ENCODE measurements at places on chromosomes 16 and 17.
A peak's percentile ranks its signal among the peaks of the same experiment; 100 is the strongest.

DNA sequence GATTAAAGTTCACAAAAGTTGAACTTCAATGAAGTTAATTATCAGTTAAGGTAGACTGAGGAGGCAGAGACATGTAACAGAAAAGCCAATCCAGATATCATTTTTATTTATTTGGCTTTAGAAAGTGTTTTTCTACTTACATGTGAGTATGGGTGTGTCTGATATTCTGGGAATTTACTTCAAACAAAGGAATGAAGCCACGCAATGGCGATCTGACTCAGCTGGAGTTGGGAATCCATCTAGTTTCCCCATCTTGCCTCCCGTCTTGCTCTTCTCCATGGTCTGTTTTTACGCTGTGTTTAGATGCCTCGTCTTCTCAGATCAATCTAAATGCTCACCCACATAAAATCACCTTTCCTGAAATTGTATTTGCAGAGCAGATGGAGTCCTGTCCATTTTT, 1.7 kb upstream of the KCNJ16 start:
- DNase-seq, result no peak

DNA sequence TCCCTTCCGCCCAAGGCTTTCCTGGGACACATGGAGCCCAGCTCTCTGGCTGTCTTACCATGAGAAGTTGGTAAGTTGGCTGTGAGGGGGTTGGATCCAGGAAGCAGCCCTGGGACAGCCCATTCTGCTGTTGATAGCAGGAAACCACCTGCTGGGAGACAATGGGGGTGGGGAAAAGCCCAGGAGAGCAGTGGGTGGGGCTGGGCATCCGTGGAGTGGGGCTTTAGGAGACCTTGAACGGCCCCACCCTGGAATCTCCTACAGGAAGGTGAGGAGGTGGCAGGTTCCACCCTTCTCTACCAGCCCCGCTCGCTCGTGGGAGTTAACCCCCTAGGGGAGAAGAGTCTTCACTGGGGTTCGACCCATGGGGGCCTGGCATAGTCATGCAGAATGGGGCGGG, 5.8 kb downstream of the TMEM92 start:
- no peak for DNase-seq

DNA sequence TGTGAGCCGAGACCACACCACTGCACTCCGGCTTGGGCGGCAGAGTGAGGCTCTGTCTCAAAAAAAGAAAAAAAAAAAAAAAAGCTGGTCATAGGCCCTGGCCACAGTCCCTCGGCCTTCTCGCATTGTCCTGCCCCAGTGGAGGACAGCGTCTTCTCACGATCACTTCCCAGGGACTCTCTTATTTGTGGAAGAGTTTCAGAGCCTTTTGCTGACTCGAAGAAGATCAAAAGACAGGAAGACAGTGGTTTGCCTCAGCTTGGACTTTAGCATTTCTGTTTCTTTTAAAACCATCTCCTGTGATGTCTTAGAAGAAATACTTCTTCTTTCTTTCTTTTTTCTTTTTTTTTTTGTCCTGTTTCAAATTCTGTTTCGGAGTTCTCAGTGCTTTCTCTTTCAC, 210.0 kb downstream of the FTO start:
- DNase-seq, result no peak

DNA sequence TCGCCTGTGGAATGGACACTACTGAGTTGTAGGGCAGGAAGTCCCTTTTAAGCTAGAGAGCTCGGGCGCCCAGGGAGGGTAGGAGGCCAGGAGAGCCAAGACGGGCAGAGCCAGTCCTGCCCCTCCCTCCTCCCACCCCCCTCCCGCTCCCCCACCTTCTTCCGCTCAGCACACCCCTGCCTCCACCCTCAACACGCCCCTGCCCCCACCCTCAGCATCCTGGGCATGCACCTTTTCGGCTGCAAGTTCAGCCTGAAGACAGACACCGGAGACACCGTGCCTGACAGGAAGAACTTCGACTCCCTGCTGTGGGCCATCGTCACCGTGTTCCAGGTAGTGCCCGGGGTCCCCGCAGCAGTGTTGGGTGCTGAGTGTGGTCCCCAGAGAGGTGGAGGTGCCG, 18.3 kb downstream of the TPSG1 start:
- no peak for DNase-seq

DNA sequence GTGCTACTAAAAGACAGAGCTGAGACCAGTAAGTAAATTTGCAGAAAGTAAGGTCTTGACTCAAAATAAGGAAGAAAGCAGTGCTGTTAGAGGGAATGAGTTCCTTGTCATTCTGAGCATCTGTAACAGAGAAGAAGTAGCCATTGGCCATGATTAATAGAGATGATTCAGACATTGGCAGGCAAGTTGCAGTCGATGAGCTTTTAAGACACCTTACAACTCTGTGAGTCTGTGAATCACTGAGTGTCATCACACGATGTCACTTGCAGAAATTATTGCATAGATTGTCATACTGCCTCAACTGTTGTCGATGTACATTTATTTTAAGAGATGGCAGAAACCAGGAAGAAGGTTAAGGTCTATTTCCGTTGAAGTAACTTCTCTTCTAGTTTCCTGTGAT, 201.1 kb upstream of the CDH13 start:
- no peak for DNase-seq

DNA sequence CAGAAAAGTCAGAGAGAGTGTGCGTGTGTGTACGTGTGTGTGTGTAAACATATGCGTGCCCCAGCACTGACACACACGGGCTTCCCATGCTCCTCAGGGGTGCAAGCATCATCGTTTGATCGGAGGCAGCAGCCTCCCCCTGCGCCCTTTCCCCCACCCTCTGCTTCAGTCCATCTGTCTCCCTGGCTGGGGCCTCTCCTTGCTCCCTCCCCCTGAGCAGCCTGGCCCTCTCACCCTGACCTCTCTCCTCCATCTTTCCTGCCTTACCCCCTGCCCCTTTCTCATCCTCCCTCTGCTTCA, 4.4 kb downstream of the STX1B start:
- DNase-seq, result no peak

GRCh38 chr17:48262982-48263730, 155.6 kb downstream of the SNX11 start:
- DNase-seq, result peak; percentile 34

DNA sequence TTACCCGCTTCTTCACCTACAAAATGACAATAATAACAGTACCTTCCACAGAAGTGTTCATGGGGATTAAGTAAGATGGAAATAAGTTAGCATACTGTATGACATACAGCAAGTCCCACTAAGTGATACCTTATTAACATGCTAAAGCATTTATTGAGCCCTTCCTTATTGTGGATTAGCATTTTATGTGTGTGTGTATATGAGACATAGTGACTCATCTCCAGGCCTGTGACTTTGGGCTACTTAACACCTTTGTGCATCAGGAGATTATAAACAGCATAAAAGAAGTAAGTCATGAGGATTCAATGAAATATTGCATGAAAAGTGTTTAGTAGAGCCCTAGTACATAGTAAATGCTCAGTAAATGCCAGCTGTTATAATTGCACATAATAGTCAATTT, 52.9 kb downstream of the CA10 start:
- DNase-seq, result no peak

DNA sequence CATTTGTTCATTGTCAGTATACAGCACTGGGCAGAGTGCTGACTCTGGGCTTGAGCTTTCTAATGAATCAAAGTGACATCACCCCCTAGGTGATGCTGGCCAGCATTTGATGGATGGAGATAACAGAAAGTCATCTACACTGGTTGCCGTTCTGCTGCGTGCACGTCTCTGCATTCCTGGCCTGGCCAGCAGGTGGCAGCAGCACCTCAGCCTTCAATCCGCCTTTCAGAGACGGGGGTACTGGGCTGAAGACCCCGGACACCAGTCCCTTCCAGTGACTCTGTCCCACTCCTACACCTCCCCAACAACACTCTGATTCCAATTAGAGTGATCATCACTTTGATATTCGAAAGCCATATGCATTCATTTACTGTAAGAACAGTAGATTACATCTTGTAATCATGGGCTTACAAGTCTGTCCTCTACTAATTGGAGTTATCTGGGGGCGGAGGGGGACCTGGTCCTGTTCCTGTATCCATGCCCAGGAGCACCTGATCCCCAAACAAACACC, 6.0 kb downstream of the CPSF4L start:
- DNase-seq, result peak; percentile 55

DNA sequence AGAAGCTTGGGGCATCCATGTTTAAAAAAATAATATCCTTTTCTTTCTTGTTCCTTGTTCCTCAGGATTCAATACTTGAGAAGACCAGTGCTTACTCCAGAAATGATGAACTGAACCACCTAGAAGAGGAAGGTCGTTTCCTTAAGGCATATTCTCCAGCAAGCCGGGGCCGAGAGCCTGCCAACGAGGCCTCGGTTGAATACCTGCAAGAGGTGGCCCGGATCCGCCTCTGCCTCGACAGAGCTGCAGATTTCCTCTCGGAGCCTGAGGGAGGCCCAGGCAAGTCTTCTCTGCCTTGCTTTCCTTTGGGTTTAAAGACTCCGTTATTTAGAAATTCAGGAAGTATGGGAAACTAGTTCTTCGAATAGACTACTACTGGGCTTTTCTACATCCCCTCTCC, 42.5 kb upstream of the ENDOV start:
- no peak for DNase-seq

DNA sequence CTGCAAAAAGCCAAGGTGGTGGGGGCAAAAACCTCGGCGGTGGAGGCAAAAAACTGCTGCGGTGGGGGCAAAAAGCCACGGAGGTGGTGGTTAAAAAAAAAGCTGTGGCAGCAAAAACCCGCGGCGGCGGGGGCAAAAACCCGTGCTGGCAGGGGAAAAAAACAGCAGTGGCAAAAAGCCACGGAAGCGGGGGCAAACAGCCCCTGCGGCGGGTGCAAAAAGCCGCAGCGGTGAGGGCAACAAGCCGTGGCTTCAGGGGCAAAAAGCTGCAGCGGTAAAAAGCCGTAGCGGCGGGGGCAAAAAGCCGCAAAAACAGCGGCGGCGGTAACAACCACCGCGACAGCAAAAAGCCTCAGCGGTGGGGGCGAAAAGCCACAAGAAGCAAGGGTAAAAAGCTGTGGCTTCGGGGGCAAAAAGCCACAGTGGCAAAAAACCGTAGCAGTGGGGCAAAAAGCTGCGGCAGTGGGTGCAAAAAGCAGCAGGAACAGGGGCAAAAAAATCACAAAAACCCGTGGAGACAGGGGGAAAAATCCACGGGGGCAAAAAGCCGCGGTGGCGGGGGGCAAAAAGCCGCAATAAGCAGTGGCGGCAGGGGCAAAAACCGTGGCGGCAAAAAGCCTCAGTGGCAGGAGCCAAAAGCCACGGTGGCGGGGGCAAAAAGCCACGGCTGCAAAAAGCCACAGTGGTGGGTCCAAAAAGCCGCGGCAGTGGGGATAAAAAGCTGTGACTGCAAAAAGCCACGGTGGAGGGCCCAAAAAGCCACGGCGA, 193.7 kb downstream of the SHCBP1 start:
- no peak for DNase-seq

- no peak for DNase-seq
Measured at GRCh38 chr16:1176280-1176897, 23.5 kb downstream of the CACNA1H start.

GRCh38 chr16:31016018-31016417, 5.6 kb upstream of the STX1B start:
- DNase-seq, result no peak

GRCh38 chr17:17575360-17576251, 15.9 kb downstream of the PEMT start:
- DNase-seq, result no peak

- DNase-seq, result no peak
Measured at GRCh38 chr16:56732832-56733231, 2.9 kb downstream of the NUP93 start.

DNA sequence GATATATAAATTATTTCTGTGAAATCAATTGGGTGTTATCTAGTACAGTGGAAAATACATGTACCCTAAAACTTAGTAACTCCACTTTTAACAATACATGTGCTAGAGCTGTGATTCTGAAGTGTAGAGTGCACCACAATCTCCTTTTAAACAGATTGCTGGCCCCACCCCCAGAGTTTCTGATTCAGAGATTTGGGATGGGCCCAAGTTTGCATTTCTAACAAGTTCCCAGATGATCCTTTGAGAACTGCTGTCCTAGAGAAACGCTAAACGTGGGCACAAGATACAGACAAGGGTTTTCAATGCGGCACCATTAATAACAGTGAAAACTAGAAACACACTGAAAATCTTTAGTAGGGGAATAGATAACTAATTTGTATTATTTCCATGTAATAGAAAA, 49.2 kb downstream of the NXPH3 start:
- DNase-seq, result no peak

DNA sequence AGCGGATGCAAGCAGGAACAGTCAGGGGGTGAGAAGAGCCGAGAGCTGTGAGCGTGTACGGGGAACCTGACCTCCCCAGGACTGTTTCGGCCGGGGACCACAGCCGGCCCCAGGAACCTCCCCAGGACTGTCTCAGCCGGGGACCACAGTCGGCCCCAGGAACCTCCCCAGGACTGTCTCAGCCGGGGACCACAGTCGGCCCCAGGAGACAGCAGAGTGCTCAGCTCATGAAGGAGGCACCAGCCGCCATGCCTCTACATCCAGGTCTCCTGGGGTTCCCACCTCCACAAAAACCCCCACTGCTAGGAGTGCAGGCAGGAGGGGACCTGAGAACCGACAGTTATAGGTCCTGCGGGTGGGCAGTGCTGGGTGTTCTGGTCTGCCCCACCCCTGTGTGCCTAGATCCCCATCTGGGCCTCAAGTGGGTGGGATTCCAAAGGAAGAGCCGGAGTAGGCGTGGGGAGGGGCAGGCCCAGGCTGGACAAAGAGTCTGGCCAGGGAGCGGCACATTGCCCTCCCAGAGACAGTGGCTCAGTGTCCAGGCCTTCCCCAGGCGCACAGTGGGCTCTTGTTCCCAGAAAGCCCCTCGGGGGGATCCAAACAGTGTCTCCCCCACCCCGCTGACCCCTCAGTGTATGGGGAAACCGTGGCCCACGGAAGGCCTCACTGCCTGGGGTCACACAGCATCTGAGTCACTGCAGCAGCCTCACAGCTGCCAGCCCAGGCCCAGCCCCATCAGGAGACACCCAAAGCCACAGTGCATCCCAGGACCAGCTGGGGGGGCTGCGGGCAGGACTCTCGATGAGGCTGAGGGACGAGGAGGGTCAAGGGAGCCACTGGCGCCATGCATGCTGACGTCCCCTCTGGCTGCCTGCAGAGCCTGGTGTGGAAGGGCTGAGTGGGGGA, 4.3 kb downstream of the RHBDF1 start:
- DNase-seq, result no peak

All from common myeloid progenitor, CD34-positive (primary cell).